ENCODE measurements at places on chromosomes 12 and 14. TPM values are rescaled to one million over a fixed set of nuclear protein-coding genes. Genes with fewer than 3 reads are reported as not detected.

DNA sequence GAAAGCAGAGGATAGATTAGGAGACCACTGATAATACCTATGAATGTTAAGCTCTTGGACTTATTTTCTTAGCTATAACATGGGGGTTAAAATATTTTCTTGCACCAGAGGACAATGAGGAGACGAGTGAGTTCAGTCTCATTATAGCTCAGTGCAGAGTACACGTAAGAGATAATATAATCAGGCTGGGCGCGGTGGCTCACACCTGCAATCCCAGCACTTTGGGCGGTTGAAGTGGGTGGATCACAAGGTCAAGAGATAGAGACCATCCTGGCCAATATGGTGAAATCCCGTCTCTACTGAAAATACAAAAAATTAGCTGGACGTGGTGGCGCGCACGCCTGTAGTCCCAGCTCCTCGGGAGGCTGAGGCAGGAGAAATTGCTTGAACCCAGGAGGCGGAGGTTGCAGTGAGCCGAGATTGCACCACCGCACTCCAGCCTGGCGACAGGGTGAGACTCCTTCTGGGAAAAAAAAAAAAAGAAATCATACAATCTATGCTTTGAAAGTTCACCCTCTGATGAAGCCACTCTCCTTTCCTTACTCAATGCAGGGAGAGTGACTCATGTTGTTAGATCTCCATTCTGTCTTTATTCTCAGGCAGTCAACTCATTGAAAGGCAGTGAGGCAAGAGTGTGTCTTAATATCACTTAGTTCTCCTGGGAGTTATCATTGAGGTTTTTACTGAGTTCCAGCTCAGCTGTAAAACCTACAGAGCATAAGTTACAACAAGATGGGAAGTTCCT is 134.2 kb downstream of the SYNE2 start:
- no peak overlapping the region for H3K27ac ChIP-seq
- no peaks in the 10 kb centered on the region for H3K27me3 ChIP-seq
- H3K36me3 ChIP-seq = no peaks in the 10 kb centered on the region
- no peaks in the 10 kb centered on the region for H3K4me1 ChIP-seq
- H3K4me3 ChIP-seq = no peak overlapping the region

- no peak overlapping the region for H3K27ac ChIP-seq
- no peak overlapping the region for H3K4me3 ChIP-seq
- no peaks in the 10 kb centered on the region for H3K36me3 ChIP-seq
- H3K4me1 ChIP-seq = peaks cover 10% of the 10 kb centered on the region
Observed at GRCh38 chr12:56304276-56304675, 4.1 kb upstream of the CS start.

TMBIM4 gene
- total RNA-seq = 26.6 TPM

POLE gene
- total RNA-seq = 38.6 TPM

All from glutamatergic neuron (in vitro differentiated cells).